ENCODE measurements at places on chromosomes 16 and 17.

- DNase-seq, result no peak
These were observed 1.8 kb upstream of the CBX1 start for GRCh38 chr17:48102798-48103715.

GRCh38 chr16:57601801-57602478 is 26.5 kb upstream of the ADGRG1 start:
- no peak for DNase-seq

DNA sequence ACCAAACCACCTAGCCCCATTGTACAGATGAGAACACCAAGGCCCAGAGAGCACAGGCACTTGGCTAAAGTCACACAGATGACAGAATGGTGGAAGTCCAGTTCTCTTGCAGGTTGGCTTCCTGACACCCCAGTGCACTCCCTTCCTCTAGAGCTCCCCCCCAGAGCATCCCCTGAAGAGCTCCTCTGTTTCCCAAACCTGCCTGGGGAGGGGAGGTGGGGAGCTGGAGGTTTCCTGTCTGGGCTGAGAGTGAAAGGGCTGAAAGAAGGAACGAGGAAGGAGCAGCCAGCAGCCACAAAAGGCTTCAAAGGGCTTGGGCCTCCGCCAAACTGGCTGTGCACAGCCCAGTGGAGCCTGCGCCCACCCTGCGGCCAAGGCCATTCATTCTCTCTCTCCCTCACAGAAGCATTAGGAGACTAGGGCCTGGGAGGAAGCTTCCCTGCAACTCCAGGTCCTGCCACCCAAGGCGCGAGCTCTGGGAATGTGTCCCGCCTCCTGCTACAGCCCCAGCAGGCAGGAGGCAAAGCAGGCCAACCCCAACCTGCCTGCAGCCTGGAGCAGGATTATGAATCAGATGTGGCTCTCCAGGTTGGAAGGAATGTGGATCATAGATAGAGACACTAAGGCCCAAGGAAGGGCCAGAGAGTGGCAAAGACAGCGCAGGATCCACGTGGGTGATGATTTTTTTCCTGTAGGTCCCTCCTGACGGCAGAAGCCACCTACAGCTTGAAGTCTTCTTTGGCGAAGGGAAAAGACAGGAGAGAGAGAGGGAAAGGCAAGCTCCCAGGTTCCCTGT is 913 bp downstream of the SLC13A5 start:
- no peak for DNase-seq

DNA sequence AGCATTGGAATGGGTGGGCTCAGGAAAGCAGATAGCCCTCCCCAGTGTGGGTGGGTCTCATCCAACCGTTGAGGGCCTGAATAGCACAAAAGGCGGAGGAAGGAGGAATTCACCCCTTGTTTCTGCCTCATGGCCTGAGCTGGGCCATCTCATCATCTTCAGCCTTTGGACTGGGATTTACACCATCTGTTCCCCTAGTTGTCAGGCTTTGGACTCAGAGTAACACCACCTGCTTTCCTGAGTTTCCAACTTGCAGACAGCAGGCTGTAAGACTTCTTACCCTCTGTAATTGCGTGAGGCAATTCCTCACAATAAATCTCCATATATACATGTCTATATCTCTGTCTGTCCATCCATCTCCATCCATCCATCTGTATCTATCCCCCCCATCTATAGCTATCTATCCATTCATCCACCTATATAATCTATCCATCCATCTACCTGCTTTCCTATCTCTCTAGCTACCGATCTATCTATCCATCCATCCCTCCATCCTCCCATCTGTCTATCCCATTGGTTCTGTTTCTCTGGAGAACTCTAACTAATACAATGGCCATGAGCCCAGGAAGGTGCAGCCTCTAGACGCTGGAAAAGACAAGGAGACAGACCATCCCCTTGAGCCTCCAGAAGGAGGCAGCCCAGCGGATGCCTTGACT is 21.3 kb downstream of the DNAH17 start:
- no peak for DNase-seq

GRCh38 chr17:66620528-66620927 is 214.4 kb upstream of the CACNG5 start:
- DNase-seq, result no peak

GRCh38 chr17:28746611-28747050 is 2.8 kb downstream of the TRAF4 start:
- no peak for DNase-seq

- no peak for DNase-seq
These were observed 15.7 kb upstream of the BAHCC1 start for GRCh38 chr17:81379523-81379942.

- DNase-seq, result no peak
These were observed 12.4 kb downstream of the CBLN1 start for GRCh38 chr16:49269201-49269600.

DNA sequence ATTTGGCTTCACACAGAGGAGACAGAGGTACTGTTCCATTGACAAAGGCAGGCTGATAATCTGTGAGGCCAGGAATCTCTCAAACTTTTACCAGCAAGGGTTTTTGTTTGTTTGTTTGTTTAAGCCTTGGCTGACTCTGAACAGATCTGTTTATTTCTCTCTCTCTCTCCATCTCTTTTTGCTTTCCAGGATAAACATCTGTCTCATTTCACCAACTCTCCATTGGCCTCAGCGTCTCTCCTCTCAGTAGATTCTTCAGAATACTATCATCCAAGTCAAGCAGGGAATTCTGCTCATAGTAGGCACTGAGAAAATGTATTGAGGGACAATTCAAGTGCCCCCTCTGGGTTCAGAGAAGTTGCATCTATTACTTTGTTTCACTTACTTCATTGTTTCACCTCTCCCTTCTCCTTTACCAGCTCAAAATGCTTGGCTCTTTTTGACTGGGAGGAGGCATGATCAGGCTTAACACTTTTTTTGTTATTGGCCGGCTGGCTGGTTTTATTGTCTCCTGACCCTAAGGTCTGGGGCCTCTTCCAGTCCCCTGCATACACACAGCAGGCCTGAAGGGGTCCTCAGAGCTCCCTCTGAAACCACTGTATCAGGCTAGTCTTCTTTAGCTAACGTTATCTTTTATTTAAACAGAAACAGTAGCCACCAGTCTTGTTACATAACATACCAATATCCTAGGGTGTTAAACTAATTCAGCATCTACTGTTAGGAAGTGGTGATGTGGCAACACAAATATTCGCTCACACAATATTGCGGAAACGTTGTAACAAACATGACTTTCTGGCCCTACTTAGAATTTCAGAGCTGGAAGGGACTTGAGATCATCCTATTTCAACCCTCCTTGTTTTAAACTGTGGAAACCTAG is 2.0 kb upstream of the YPEL2 start:
- peak; percentile 24 for DNase-seq

DNA sequence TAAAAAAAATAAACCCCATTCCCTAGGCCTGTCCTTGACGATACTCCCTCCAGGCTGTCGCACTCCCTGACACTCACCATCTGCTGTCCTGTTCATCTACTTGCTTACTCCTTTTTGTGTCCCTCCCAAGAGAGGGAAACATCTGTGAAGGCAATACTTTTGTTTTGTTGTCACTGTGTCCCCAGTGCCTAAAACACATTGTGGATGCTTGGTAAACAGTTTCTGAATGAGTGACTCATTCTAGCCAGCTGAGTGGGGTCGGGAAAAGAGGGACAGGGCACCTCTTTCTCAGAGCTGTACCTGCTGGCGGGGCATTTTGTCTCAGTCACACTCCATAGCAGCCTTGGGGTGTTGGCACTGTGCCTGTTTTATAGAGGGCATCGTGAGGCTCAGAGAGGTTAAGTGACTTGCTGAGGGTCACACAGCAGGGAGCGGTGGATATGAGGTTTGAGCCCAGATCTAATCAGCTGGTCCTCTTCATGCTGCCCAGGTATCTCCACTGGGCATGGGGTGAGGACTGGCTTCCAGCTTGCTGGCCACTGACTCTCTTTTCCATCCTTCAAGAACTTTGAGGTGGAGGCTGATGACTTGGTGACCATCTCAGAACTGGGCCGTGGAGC is 15.6 kb downstream of the MAP2K3 start:
- no peak for DNase-seq

DNA sequence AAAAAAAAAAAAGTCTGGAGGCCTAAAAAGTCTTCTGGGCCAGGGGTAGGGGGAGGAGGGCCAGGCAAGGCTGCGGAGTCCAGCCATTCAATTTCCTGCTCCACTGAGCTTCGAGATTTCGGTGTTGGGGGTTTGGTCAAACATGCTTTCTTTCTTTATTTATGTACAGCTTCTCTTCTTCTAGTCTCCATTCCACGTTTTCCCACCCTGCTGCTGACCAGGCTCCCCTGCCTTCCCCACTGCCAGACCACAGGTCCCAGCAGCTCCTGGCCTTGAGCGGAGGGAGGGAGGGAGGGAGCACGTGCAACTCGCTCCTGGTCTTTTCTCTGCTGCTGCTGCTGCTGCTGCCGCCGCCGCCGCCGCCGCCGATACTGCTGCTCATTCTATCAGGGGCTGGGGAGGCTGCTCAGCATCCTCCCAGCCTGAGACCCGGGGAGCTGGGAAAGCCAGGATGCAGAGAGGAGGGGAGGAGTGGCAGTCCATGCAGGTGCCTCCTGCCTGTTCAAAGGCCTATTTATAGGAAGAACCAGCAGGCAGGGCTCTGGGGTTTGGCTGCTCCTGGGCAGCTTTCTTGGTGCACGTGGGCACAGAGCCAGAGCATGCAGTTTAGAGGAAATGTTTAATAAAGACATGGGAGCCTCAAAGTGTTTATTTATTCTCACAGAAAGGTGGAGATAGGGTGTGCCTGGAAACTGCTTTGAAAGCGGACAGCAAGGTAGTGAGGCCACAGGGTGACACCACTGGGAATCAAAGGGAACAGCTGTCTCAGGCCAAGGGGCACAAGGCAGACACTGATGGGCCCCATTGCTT is 23.4 kb upstream of the ZFHX3 start:
- no peak for DNase-seq

DNA sequence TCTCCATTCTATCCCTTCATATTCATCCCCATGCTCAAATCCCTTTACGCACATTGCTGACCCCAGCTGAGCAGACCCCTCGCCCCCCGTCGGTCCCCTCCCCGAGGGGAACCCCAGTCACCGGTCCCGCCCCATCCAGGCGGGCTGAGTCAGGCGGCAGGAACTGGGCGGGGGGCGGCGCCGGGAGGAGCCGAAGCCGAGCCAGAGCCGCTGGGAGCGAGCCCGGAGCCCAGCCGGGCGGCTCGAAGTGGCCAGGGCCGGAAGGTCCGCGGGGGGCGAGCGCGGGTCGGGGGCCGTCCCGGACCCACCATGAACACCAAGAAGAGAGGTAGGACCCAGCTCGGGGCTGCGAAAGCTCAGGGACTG is 8.6 kb downstream of the RIPOR1 start:
- no peak for DNase-seq

DNA sequence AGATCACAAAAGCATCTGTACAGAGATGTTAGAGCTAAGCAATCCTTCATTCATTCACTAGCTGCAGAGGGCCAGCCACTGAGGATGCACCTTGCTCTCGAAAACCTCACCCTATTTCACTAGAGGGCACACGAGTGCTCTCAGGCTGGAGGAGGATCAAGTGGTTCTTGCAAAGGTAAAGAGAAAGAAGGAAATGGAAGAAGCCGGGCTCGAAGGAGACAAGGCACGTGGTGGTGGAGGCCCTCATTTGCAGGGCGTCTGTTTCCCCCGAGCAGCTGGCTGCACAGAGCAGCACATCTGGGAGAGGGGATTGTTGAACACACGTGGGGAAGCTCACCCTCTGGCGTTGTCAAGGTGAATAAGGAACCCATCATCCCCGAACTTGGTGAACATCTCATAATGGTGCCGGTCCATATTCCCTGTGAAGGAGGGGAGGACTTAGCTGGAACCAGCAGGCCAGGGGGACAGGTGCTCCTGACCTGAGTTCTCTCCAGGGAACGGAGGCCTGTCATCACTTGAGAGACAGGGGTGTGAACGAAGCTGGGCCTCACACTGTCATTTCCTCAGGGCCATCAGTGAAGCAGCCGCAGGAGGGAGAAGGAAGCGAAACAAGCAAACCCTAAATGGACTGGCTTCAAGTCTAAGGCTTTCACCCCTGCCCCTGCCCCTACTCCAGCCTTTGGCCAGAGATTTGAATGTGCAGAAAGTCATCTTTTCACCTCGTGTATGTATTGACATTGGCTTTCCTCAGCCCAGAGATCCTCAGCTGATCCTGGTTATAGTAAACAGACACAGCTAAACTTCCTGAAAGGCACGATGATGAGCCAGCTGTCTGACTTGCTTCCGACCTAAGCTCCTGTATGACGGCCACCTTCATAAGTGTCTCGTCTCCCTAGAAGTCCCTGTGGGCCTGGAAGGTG is 27.6 kb downstream of the PRKAR1A start:
- DNase-seq, result no peak

DNA sequence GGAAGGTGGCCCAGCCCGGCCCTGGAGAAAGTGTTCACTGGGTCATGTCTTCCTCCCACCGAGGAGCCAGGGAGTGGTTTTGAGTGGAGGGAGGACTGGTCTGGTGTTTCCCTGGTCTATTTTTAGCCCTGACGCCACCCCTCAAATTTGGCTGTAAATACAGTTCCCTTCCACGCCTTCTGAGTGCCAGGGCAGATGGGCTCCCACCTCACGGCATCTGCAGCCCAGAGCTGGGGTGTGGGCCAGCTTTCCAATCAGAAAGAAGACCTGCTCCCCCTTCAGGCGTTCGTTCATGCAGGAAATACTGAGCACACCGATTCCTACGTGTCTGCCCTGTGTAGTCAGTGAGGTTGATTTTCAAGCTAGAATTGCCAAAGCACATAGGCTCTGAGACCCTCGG is 53.7 kb downstream of the SNX20 start:
- DNase-seq, result no peak

DNA sequence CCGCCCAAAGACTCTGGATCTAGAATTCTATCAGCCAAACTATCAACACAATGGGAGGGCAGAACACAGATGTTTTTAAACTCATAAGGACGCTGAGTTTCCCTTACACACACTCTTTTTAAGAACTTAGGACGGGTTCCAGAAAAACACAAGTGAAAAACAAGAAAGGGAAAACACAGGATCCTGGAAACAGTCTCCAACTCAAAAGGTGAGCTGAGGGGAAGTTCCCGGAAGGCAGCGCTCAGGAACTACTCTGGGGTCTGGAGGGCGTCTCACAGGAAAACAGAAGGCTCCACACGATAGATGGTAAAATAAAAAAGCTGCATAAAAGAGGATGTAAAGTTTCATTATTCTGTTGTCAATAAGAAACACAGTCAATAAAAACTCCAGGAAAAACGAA is 80.2 kb upstream of the DOC2B start:
- no peak for DNase-seq

- no peak for DNase-seq
These were observed 43.1 kb downstream of the IKZF3 start for GRCh38 chr17:39820987-39821386.

DNA sequence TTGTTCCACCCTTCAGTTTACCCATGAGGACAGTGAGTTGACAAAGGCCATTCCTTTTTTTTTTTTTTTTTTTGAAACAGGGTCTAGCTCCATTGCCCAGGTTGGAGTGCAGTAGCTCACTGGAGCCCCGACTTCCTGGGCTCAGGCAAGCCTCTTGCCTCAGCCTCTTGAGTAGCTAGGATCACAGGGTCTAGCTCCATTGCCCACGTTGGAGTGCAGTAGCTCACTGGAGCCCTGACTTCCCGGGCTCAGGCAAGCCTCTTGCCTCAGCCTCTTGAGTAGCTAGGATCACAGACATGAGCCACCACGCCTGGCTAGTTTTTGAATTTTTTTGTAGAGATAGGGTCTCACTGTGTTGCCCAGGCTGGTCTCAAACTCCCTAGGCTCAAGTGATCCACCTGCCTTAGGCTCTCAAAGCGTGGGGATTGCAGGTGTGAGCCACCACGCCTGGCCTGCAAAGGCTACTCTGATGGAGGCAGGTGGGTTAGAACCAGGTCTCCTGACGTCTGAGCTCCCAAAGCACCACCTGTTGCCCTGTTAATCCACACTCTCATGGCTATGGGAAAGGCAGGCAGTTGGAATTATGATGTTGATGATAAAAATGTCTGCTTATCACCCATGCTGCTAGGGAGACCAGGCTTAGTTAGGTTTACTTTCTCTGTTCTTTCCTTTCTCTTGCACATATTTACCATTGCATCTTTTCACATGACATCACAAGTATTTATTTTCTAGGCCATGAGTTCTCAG is 65.2 kb downstream of the KSR1 start:
- no peak for DNase-seq
